ENCODE measurements at places on chromosomes 7 and 10.

- DNase-seq: no peak
Observed at GRCh38 chr10:3241967-3242650, 69.5 kb upstream of the PITRM1 start.

- DNase-seq: no peak
Observed at GRCh38 chr10:111999205-111999914, 184.2 kb downstream of the GPAM start.

DNA sequence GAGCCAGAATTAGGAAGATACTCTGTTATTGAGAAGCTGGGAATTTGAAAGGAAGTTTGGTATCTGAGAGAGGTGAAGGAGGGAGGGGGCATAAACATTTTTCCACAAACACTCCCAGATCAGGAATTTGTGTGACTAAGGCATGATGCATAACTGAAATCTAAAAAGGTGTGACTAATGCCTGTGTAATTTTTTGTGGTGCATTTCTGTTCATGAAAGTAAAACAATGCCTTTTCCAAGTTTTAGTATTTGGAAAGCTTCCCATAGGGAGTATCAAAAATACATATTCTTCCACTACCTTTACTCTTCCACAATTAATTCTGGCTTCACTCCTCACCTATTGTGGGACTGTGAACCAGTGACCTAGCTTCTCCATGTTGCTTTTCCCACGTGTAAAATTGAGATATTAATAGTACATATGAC lies 56.4 kb upstream of the CAV2 start:
- DNase-seq: no peak

GRCh38 chr10:91630625-91631024 lies 2.2 kb downstream of the PPP1R3C start:
- no peak for DNase-seq

- DNase-seq: no peak
Observed at GRCh38 chr7:130384841-130385599, 4.7 kb downstream of the CPA1 start.

DNA sequence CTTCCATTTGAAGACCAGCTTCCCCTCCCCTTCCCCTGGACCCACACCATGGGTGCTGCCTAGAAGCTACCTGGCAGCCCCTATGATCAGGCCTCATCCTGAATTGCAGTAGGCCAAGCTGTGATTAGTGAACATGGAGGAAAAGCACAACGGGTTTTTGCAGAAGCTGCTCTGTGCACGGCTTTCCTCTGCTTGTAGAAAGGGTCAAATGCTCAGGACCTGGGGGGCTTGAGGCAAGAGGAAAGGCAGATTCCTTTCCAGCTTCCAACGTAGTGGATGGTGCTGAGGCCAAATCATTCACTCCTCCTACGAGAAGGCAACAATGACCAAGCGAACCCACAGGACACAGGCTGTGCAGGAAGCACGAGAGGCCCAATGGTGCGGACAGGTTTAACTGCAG lies 410.3 kb upstream of the SHH start:
- no peak for DNase-seq

DNA sequence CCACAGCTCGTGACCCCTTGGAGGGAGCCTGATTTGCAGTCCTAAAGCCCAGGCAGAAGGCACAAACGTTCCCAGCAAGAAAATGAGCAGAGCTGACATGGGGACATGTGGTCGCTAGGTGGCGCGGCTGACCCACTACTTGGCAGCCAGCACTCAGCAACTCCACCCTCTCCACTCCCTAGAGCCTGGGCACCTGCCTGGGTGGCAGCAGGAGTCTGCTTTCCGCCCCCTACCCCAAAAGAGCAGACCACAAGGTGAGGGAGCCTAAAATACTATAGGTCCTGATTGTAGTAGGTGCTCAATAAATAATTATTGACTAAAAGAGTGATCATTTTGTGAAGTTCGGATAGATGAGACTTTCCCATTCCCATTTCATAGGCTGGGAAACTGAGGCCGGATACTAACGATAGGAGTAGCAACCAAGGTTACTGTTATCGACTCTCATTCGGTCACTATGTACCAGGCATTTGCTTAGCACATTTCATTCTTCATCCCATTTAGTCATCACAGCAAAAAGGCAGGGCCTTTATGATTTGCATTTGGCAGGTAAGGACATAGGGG lies 57.4 kb downstream of the NEUROG3 start:
- DNase-seq: peak; percentile 70

DNA sequence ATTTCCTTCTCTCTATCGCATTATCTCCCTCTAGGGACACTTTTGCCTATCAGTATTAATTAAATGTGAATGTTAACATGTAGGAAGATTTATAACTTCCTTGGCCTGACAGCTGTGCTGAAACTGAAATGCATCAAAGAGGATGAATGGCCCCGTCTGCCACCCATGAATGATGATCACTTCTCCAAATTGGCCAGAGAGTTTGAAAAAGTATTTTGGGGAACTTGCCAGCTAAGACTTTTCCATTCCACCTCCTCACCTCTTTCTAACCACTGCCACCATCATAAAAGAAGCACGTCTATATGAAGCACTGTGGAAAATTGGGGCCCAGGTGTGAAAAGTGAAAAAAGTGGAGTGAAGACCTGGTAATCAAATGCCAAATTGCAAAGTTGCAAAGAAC lies 25.4 kb upstream of the ST8SIA6 start:
- no peak for DNase-seq

- no peak for DNase-seq
Observed at GRCh38 chr7:77757589-77757988, 40.6 kb downstream of the TMEM60 start.

DNA sequence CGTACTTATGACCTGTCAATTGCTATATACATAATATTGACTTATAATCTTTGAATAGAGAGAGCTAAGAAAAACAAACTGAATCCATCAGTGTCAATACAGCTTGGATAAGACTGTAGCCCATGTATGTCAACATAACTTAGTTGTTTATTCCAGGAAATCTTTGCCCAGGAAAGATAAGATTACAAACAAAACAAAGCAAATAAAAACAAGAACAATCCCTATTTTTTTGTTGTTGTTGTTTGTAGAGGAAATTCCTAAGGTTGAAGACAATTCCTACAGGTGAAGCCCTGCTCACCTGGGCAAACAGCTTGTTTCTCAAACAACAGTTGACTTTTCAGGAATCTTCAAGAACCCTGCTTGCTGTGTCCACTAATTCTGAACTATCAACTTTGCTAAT lies 76.0 kb downstream of the HYCC1 start:
- no peak for DNase-seq

DNA sequence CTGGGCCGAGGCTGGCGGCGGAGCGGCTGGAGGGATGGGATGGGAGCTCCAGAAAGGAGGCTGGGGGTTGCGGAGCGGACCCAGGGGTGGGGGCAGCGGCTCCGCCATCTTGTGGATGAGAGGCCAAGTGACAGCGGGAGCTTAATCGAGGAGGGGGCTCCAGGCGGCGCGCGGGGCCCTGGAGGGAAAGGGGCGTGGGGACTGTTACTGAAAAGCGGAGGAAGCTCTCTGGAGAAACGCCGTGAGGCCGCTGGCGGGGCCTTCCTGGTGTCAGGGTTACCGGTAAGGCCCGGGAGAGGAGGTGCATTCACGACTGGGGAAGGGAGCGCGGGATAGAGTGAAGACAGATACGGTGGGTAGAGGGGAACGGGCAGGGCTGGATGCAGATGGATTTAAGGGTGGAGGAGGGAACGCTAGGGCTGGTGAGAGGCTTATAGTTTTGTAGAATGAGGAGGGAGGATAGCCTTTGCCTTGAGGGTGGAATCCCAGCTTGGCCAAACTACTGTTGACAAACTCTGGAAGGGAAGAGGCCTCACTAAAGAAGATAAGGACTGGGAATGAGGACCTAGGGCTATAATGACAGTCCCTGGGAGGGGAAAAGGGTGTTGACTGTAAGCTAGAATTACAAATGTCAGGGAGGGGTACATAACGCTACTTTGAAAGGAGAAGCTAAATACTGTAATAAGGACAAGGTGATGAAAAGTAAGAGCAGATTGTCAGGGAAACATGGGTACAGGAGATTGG lies 535 bp downstream of the BTRC start:
- DNase-seq: peak; percentile 27

GRCh38 chr7:92747041-92747835 lies 89.1 kb downstream of the CDK6 start:
- no peak for DNase-seq

DNA sequence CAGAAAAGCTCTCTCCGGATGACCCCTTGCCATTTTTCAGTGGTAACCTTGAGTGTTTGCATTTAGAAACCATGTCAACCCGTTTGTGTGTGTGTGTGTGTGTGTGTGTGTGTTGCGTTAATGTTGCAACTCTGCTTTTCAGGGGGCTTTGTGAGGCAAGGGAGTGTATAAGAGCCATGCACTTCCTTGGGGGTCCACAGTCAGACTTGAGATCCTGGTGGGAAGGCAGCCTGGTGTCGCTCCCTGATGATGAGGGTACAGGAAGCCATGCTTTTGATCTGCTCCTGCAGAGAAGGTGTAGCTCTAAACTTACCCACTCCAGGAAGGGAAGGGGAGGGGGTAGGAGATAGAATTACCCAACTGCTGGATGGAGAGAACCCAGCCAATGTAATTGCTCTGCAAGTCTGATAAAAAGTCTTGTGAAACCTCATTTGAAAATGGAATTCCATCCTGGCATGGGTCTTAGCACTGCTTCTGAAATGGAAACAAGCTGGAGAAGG lies 10.7 kb downstream of the GRK5 start:
- no peak for DNase-seq

- DNase-seq: no peak
Observed at GRCh38 chr7:135386181-135386580, 123.7 kb downstream of the CNOT4 start.

DNA sequence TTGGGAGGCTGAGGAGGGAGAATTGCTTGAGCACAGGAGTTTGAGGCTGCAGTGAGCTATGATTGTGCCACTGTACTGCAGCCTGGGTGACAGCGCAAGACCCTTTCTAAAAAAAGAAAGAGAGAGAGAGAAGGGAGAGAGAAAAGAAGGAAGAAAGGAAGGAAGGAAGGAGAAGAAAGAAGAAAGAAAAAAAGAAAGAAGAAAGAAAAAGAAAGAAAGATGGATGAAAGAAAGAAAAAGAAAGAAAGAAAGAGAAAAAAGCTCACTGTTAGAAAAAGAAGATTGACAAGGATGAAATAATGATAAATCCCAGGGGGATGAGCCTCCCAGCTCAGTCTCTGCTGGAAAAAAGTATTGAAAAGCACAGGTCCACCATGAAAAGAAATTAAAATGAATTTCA lies 22.8 kb upstream of the CARD11 start:
- no peak for DNase-seq

- DNase-seq: no peak
Observed at GRCh38 chr7:74104702-74105101, 21.1 kb downstream of the LIMK1 start.

DNA sequence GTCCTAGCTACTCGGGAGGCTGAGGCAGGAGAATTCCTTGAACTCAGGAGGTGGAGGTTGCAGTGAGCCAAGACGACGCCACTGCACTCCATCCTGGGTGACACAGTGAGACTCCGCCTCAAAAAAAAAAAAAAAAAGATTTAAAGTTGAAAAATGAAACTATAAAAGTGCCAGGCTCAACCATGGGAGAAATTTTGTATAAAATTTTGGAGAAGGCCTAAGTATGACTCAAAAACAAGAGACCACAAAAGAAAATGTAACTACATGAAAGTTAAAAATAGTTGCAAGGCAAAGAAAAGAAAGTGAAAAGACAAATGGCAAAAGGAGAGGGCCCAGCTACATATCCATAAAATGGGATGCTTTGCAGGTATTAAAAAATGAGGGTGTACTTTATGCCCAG lies 104.1 kb downstream of the ARHGAP22 start:
- DNase-seq: no peak

- DNase-seq: no peak
Observed at GRCh38 chr10:132929953-132930548, 12.3 kb downstream of the CFAP46 start.

DNA sequence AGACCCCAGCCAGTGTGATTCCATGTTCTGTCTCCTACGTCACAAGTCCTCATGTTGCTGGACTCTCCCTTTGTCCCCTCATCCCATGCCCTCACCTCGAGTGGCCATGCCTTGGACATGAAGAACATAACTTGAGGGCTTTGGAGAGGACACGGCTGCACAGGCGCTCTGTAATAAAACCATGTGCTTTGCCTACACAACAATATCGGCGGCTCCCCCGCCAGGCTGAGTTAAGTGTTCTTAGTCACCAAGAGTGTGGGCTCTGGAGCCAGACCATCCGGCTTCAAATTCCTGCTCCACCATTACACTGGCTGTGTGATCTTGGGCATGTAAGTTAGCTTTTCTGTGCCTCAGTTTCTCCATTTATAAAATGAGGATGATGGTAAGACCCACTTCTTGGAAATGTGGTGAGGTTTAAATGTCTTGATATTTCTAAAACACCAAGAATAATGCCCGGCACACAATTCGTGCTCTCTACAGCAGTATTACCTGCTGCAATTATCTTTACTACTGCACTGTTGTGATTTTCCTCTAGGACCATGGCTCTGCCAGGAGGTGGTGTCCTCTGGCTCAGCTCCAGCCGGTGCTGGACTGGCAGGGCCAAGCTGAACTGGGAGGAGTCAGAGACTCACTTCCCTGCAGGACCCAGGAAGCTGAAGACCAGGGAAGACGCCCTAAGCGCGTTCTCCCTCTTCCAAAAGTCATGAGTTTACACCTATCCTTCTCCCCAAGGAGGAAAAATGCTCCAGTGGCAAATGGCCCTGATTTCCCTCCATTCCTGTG lies 15.7 kb downstream of the SLIT1 start:
- no peak for DNase-seq

- no peak for DNase-seq
Observed at GRCh38 chr7:13155188-13155587, 467.8 kb downstream of the ARL4A start.

DNA sequence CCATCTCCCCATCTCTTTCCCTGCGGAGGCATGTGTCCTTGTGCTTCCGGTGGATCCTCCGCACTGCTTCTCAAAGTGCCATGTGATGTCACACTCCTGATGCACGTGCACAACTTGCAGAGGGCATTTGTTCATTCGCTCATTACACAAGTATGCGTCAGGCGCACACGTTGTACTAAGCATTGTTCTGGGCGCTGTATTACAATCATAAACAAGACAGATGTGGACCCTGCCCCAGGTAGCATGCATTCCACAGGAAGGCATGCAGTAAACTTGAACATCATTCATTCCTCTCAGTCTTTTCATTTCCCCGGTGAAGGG lies 9.0 kb upstream of the RAMP3 start:
- no peak for DNase-seq

DNA sequence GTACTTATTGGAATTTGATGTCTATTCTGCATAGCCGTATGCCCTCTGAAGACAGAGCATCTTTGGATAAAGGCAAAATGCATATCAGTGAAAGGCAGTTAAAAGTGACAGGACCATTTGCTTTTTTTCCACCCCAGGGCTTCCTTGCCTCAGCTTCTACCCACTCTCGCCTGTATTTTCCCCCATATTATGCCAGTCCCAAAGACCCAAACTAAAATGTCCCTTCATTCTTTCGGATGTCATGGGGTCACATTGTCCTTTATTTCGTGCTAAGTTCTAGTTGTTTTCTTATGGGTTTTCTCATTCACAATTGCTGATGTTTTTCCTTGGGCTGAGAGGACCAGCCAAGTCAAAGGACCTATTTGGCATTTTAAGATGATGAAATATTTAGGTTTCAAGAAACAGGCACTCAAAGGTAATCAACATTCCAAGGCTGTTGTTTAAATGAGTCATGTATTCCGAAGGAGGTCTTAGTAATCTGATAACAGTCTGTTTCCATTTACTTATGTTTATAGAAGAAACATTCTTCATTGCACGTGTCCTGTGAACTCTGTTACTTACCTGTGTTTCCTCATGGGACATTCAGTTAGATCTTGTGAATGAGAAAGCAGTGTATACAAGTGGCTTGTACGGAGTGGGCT lies 74.1 kb downstream of the DNAH11 start:
- DNase-seq: no peak
